ENCODE measurements at places on chromosomes 6 and 20. TPM values are rescaled to one million over a fixed set of nuclear protein-coding genes. Genes with fewer than 3 reads are reported as not detected.

The RSPH9 gene
- total RNA-seq: 0.09 TPM

The SAMD10 gene
- total RNA-seq: 2.2 TPM

The SAMD5 gene
- 1.2 TPM for total RNA-seq

The CDH4 gene
- total RNA-seq: 3.4 TPM

The TCF15 gene
- 0.90 TPM for total RNA-seq

The NEURL2 gene
- 2.0 TPM for total RNA-seq

The CDS2 gene
- total RNA-seq: 26.6 TPM

The COQ3 gene
- total RNA-seq: 3.0 TPM

The ACSS1 gene
- 6.1 TPM for total RNA-seq

Data from endothelial cell of coronary artery (primary cell).